Activated CD4-positive, alpha-beta T cell treated with anti-CD3 and anti-CD28 coated beads, Interleukin-2, amount 10 ng/mL, durations not matched to agents 24 days and 14 days (primary cell): ENCODE measurements at places on chromosomes 1 and 21.

- no peak for DNase-seq
Observed at GRCh38 chr1:50481142-50481736, 58.0 kb upstream of the DMRTA2 start.

- no peak for DNase-seq
Observed at GRCh38 chr21:32414579-32415358, 2.3 kb downstream of the EVA1C start.

DNA sequence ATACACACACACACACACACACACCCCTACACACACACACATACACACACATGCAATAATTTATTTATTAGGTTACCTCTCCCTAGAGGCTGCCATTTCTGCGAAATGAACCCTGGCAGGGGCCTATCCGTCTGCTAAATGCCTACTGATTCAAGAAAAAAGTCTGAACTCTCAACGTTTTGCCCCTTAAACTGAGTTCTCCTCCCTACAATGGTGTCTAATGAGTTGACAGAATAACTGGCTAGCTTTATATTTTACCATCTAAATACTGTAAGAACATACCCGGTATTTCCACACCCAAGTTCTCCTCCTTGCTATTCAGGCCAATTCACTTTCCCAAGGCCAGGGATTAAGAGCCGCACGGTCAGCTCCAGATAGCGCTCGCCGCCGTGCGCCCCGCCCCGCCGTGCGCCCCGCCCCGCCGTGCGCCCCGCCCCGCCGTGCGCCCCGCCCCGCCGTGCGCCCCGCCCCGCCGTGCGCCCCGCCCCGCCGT is 339 bp upstream of the RNPC3 start:
- DNase-seq, result no peak

DNA sequence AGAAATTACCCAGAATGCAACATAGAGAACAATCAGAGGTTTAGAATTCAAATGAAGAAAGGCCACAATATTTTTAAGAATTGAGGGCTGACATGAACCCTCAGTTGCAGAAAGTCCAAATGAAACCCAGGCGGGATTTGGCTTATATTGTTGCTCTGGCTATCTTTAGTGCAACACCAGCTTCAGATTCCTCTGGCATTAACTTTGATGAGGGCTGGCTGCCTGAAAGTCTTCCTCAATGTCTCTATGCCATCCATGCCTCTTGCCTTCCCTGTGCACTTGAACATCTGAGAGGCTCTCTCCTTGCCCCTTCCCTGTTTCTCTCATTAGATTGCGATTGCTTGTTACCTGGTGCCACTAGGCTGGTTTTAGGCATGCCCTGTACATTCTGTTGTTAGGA is 31.2 kb upstream of the DPT start:
- no peak for DNase-seq

- DNase-seq, result peak; percentile 99
Observed at GRCh38 chr1:35192853-35193664, at the start of gene SFPQ. Gene SFPQ (minus strand): TSS chr1:35193145. CDS start chr1:35193049, 96 bp downstream.

GRCh38 chr1:224448453-224449017 is 13.9 kb upstream of the WDR26 start:
- DNase-seq, result no peak

GRCh38 chr1:6635161-6635909 is 10.7 kb downstream of the THAP3 start:
- DNase-seq, result no peak

- no peak for DNase-seq
Observed at GRCh38 chr1:151526735-151527525, 13.2 kb upstream of the TUFT1 start.

DNA sequence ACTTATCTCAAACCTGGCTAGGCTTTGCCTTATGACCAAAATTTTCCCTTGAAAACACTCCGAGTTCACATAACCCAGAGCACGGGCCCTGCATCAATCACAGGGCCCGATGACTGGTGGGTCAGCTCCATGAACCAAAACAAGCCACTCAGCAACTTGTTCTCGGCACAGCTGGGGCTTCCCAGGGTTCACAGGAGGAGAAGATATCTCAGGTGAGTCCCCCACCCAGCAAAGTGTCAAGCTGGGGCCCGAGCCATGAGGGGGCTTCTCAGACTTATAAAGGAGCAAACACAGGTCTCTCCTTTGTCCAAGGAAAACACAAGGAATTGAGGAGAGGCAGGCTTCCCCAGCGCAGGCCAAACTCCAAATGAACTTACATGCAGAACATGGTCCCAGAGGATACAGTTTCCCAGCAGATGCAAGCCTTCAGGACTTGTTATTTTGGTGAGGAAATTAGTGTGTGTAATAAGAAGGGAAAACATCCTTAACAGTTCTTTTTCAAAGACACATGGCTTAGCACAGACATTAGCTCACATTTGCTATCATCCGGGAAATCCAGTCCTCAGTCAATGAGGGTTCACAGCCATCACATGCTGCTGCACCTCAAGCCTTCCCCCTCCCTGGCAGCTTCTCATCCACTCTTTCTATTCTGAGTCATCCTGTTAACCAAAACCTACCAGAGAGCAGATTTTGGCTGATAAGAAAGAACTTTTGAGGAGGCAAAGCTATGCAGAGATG is 98.1 kb upstream of the NFIA start:
- no peak for DNase-seq

GRCh38 chr1:28087614-28088167 is 719 bp downstream of the EYA3 start:
- peak; percentile 75 for DNase-seq

DNA sequence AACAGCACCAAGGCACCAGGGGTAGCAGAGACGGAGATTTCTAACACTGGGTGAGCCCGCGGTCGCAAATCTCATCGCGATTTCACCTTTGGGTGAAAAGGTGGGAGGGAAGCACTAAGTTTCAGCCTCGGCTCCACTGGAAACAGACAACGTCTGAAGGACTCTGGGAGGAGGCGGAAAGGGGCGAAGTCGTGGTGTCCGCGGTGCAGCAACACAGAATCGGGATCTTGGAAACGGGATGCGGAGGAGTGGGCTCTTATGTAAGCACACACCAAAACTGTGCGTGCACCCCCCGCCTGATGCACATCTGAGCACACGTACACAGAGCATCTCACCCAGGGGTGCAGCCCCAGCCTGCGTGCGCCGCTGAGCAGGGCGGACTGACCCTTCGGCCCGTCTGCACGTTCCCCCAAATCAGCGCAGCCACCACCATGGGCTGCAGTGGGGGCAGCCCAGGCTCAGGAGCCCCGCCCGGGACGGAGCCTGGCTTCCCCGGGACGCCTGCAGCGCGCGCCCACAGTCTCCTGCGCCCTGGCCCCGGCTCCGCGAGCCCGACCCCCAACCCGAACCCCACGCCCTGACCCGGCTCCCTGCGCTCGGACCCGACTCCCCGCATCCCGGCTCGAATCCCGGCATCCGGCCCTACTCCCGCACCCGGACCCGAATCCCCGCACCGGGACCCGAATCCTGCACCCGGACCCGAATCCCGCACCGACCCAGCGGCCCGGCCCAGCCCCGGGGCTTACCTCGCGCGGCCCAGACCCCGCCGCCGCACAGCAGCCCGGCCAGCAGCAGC is 670 bp downstream of the CLSTN1 start:
- DNase-seq, result peak; percentile 77

- no peak for DNase-seq
Observed at GRCh38 chr1:228407106-228408040, 738 bp upstream of the TRIM11 start.

- DNase-seq, result peak; percentile 63
Observed at GRCh38 chr1:12397462-12398450, 167.9 kb downstream of the VPS13D start.

DNA sequence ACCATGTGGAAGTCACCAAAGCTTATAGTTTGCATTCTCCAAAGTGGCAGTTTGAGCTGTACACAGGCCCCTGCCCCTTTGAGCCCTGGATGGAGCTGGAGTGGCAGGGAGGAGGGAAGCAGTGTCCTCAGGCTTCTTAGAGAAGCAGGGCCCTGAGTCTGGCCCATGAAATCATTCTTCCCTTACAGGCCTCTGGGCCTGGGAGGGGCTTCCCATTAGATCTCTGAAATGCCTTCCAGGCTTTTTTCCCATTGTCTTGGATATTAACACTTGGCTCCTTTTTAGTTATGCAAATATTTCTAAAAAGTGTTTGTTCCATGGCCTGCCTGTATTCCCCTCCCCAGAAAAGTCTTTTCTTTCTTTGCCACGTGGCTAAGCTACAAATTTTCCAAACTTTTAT is 10.0 kb upstream of the TRIM67 start:
- DNase-seq, result no peak

- DNase-seq, result no peak
Observed at GRCh38 chr1:58883888-58884482, 100.1 kb upstream of the JUN start.

DNA sequence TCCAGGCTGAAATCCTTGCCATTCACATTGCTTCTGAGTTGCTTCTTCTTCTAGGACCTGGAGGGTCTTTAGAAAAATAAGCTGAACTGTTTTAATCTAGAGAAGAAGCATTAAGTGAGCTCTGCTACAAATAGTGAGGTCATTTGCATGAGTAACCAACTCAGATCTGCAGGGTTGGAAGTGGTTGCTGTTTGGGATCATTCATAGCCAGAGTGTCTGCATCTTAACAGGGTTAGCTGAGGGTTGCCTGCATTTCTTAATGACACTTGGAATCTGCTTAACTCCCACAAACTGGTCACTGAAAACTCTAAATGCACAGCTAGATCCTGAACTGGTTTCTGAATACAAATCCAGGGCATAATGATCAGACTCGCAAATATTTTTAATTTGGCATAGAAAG is 9.9 kb downstream of the CNIH3 start:
- no peak for DNase-seq

DNA sequence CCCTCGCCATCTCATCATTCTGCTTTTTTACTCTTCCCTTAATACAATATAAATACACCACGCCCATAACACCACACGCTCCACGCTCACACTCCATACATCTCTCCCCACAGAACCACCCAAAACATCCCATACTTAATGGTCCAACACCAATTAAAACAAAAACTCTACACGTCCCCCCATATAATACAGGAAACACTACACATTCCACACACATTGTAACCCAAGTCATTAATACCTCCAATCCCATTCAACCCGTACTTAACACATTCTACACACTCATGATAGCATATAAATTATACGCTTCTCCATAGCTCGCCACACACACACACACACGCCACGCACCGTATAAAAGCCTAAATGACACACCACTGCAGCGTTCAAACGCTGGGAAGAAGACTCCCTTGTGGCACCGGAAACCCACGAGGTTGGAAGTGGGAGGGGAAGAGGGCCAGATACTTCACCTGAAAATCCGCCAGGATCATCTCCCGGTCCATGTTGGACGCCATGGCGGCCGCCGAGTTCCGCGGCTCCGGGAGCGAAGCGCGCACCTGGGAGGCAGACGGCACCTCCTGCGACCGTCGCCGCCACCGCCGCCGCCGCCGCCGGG is 659 bp downstream of the FAF1 start:
- DNase-seq, result no peak
